ENCODE measurements at places on chromosomes 4 and X.

- no peak for DNase-seq
These were observed 68.2 kb downstream of the MAGEA10 start for GRCh38 chrX:152070144-152070543.

DNA sequence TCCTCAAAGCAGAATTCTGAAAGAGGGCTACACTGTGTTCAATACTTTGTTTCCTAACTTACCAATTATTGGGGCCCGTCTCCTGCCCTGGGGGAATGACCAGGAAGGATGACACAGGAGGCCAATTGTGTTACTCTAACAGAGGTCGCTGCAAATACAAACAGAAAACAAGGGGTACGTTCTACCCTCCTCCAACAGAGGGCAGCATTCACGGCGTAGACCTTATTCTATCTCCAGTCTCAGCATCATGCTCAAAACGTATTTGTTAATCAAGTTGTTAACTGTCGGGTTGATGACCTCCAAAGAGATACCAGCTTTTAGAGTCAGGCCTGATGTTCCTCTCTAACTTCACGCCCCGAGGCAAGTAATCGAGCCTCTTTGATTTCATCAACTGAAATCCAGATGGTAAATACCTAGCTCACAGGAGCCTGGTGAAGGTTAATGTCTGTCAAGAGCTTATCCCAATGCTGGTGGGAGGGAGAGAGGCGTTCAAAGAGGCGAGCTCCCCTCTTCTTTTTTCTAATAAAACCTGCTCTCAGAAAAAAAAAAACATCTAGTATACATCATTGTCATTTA lies 181.0 kb upstream of the KCNIP4 start:
- no peak for DNase-seq

- no peak for DNase-seq
These were observed 46.2 kb downstream of the PCDH19 start for GRCh38 chrX:100363896-100364295.

DNA sequence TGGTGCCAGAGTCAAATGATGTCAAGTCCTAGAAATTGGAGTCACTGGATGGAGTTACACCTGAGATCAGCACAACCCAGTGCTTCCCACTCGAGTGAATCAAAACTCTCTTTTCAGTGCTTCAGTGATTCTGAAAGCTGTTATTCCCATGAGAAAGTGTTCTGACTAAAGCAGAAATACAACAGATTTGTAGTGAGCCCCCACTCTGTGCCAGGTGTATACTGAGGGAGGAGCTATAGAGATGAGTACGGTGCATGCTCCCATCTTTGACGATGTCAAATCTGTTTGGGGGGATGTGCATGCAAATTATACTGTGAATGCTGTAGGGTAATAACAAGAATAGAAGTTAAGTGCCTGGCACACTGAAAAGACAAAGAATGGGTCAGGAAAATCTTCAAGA lies 330.2 kb downstream of the HS3ST1 start:
- no peak for DNase-seq

- no peak for DNase-seq
These were observed 4.2 kb upstream of the EFNB1 start for GRCh38 chrX:68824565-68825125.
